ENCODE measurements at places on chromosomes 1 and 21.
A peak's percentile ranks its signal among the peaks of the same experiment; 100 is the strongest.

GRCh38 chr1:182909578-182909977 is 43.4 kb downstream of the SHCBP1L start:
- no peak for DNase-seq

DNA sequence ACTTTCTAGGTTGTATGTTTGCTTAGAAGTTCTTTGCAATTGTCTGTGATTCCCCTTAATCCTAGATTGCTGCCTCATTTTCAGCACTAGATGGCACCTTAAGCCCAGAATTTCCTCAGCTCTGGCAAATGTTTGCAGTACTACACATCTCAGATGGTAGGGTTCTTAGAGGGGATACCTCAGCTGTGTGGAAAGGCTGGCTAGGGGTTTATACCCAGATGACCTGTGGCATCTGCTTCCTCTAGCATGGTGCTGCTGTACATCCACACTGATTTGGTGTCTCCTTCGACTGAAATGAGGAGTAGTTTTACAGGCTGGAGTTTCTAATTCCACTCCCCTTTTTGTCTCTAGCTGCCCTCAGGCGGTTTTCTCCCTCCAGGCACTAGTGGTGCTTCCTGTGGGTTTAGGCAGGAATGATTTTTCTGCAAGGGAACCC is 23.5 kb downstream of the ASB17 start:
- DNase-seq: no peak

- DNase-seq: no peak
These were observed 55.6 kb downstream of the SSX2IP start for GRCh38 chr1:84634536-84635205.

DNA sequence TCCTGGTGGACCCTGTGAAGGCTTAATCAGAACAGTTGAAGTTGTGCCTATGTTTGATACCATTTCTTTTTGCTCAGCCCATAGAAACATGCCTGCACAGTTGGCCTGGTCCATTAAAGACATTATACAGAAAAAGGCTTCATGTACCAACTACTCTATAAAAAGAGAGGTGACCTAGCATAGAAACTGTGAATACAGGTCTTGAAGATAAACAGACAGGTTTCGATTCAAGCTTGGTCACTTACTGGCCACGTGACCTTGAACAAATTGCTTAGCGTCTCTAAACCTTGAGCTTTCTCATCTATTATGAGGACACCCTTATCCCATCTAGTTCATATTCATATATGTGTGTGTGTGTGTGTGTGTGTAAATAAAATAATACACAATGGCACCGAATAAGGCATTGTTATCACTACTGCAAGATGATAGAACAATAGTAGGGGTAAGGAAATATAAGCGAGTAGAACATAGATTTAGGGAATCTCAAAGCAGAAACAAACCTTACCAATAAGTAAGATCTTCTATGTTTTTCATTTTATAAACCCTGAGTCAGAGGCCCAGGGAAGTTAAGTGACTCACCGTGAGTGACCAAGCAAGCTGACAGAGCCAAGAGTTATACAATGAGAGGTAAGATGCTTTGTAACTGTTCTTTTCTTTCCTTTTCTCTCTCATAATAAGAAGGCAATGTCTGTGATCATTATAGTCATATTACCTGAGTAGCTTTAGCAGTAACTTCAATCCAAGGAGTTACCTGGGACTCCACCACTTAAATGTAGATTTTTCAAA is 476.8 kb upstream of the DEPDC1 start:
- peak; percentile 26 for DNase-seq

DNA sequence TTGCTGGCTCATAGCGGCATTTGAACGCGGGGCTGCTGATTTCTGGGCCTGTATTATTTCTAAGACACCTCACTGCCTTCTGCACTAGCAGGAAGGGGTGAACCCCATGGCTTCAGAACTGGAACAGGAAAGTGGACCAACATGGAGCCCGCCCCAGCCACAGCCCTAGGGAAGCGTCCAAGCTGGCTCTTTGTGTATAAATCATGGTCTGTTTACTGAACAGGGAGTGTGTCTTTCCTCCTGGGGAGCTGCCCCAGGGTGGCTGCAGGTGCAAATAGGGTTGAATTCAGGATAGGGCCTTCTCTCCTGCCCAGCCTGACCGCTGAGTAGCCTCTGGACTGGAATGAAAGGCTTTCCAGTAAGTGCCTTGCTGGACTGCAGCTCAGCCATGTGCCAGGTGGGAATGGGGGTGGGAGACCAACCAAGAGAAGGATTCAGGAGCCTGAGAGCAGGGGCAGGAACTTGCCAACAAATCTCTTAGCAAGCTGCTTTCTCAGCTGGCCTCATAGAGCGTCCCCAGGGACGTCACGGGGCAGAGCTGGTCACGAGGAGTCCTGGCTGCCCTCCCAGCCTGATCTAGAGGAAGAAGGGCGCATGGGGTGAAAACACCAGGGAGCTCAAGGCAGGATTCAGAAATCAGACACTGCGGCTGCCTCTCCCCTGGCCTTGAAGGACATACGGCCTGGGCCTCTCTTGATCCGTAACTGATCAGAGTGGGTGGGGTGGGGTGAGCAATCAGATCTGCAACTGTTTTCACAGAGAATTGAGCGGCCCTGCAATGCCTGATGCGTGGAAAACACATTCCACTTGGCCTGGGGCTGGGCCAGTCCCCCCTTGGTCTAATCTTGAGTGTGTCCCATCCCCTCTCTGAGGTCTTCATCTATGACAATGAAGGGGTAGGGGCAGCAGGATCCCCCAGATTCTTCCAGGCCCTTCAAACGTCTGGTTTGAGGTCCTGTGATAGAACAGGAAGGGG is 56.5 kb upstream of the SELENON start:
- DNase-seq: peak; percentile 94

DNA sequence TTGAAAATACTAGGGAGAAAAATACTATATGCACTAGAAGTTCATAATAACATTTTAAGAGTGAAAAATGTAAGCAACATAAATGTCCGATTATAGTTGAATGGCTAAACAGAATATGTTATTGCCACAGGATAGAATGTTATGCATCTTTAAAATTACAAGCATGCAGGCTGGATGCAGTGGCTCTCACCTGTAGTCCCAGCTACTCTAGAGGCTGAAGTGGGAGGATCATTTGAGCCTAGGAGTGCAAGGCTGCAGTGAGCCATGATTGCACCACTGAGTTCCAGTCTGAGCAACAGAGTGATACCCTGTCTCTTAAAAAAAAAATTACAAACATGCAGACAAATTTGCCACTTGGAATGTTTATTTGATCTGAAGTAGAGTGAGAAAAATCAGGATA is 3.0 kb upstream of the BATF3 start:
- no peak for DNase-seq

DNA sequence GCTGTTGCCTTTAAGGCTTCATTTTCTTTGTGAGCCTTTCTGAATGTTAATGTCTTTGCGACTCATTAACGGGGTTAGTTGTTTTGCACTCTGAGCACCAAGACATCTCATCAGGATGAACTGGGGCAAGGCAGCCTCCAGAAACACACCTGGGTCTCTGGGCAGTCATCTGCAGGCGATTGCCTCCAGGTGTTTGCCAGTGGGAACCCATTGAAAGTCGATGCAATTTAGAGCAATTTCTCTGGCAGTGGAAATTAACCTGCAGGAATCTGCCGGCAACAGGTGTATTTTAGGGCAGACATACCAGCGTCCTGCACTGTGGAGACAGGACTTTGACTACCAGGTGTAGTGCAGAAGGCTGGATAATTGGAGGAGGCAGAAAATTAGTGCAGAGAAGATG is 661.0 kb upstream of the PTBP2 start:
- no peak for DNase-seq

DNA sequence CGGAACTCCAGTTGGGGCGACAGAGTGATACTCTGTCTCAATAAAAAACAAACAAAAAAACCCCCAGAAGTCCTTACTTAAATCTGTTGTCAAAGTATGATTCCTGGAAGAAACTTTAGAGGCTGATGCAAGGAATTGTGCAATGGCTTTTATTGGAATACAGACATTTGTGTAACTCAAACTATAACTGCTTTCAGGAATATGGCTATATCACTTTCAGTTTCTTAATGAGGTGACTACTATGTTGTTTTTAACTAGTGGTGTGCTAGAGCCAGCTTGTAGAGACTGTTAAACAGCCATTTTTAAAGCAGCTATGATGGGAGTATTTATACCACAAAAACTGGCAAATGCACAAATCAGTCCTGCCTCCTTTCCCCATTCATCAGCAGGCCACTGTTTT is 22.7 kb upstream of the DNAJC28 start:
- no peak for DNase-seq

GRCh38 chr21:33640697-33641351 is 717 bp downstream of the CRYZL1 start:
- no peak for DNase-seq

DNA sequence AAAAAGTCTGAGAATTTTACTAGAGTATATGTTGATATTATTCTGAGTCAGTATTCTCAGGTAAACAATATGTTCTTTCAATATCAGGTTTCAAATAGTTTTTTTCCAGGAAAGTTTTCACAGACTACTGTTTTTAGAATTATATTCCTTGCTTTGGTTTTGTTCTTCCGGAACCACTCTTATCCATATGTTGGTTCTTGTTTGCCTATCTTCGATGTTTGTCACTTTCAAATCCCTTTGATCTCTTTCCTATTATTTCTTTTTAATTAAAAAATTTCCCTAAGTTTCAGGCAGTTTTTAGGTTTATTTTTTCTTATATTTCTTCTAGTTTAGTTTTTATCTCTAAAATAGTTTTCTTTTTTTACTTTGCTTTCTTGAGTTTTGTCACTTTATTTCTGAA is 20.9 kb downstream of the NOS1AP start:
- DNase-seq: no peak

DNA sequence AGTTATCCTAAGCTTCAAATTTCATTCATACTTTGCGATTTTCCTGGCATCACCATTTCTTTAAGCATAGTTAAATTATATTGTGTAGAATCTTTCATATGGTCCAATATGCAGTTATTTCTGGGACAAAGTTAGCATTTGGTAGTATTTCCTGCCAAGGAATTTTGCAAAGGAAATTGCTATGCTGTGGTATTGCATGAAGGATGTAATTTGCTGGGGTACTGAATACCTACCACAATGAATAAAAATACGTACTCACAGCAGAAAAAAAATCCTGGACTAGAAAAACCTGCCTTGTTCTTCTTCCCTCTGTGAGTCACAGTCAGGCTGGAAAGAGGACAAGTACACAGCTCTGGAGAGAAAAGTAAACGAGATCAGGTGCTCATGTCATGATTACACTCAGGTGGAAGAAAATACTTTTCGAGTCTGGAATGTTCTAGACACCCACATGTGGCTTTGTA is 241.2 kb downstream of the PTBP2 start:
- DNase-seq: no peak

DNA sequence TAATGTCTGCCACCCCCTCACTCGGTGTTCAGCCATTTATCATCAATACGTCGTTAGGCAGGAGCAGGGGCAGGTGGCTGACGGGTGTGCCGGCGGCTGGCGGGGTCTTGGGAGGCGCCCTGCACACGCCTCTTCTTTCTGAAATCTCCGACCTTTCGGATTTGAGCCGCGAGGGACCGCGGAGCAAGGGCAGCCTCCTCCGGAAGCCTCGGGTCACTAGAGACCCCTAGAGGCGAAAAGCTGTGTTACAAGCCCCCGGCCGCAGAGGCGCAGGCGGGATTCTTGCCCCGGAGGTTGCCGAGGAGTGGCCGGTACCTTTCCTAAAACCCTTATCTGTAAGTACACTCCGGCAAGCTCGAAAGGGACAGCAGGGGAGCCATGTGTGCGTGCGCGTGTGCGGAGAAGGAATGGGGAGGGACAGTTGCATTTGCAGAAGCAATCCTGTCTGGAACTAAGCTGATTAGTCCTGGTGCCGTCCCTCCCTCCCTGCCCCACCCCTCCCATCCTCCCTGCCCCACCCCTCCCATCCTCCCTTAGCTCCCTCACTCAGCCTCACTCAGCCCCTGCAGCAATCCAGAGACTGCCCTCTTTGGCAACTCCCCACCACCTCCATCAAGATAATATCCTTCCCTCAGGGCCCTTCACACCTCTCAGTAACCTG is 11.0 kb downstream of the BRINP2 start:
- peak; percentile 66 for DNase-seq

DNA sequence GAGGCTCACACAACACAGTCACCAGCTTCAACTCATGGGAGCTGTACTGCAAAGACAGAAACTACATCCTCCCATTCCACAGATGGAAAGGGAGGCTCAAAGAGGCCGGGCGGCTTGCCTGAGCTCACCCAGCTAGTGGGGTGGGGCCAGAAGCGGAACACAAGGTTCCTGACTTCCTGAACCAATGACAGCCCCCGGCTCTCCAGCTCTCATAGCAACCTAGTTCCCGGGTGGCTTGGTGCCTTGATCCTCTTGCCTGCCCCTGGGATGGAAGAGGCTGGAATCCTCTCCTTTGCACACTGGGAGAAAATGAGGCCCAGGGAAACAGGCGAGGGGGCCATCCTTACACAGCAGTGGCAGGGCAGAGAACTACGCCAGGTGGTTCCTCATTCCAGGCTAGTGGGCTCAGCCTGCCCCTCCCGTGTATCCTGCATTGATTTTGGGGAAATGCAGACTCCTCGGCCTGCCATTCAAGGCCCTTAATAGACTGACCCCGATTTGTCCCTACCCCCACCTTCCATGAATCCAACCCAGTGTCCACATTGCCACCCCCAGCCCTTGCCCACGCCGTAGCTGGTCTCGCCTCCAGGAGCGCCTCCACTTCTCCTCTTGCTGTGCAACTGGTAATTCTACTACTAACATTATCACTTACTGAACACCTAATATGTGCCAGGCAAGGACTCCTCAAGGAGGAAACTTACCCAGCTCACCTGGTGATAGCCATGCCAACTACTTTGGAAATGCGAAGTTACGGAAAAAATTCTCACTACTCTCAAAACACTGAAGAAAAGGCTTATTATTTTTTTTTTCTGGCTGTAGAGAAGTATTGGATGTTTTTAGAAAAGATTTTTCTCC is 5.0 kb downstream of the RAP1GAP start:
- DNase-seq: peak; percentile 84

DNA sequence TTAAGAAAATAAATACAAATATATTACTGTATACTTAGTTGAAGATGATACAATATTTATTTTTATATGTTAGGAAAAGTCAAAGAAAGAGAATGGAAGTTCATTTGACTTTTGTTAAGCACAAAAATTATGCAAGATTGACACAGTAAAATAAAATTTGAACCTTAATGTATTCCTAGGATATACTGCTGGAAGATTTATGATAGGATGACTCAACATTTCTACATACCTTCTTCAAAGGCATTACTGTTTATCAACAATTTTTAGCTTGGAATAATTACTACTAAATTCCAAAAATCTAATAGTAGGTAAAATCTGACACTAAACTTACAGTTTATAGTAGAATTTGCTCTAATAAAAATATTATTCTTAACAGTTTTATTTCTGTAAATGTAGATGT is 257.3 kb upstream of the ADAMTS5 start:
- no peak for DNase-seq
